ENCODE measurements at places on chromosomes 13 and 19.

DNA sequence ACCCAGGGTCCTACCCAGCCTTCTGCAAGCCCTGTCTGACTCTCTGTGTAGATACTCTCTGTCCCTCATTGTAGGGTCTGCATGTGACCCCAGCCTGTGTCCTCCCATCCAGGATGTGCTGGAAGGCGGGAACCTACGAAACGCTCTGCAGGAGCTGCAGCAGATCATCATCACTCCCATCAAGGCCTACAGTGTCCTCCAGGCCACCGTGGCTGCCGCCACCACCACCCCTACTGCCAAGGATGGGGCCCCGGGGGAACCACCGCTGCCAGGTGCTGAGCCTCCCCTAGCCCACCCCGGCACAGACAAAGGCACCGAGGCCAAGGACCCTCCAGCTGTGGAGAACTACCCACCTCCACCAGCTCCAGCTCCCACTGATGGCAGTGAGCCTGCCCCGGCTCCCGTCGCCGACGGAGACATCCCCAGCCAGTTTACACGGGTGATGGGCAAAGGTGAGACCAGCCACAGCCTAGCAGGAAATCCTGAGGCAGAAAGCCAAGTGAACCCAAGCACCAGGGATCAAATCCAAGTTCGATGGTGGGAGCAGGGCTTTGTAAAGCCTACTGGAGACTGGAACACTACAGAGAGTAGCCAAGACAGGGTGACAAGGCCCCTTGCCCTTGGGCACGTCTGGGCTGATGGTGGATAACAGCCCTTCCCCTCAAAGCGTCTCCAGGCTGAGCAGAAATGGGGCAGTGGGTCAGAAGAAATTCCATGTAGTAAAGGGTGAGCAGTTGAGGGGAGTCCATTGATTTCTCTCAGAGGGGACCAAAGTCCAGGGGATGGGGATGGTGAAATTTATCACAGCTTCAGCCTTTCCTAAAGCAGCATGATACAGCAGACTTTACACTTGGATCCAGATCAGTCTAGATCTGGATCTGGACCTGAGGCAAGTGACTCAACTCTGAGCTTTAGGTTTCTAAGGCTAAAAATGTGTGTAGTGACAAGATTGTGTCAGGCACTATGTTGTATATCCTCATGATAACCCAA lies 13.2 kb downstream of the PAF1 start:
- no peak for DNase-seq

GRCh38 chr13:31545616-31546015 lies 193.7 kb upstream of the RXFP2 start:
- no peak for DNase-seq

DNA sequence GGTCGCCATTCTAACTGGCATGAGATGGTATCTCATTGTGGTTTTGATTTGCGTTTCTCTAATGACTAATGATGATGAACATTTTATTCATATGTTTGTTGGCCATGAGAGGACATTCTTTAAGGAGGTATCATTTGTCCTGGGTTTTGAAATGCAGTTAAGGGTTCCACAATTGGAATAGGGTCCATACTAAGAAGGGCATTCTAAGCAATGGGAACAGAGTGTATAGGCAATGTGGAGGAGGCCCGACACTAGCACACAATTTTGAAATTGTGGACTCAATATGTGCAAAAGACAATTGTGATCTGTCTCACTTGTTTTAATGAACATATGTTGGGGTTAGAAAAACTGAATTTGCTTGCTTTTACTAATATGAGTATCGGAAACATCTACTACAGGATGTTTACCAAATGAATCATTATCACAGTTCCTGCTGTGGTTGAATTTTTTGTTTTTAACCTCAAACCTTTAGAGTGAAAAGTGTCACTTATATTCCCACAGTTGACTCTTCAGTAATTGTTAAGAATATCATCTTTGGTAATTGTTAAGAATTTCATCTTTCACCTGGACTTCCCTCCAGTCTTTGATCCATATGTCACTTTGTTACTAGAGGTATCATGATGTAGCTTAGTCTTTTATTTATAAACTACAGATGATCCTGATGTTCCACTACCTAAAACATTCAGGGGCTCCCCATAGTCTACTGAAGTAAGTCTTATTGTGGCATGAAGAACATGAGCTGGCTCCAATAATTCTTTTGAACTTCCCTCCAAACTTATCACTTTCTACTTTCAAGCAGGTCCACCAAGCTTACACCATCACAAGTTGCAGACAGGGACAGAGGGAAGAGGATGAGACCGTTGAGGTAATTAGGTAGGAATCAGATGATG lies 109.7 kb upstream of the KLF12 start:
- DNase-seq: peak; percentile 76

- DNase-seq: no peak
These were observed 1.3 kb upstream of the CNOT3 start for GRCh38 chr19:54136086-54136863.

All from CD4-positive, alpha-beta T cell treated with Interleukin-4 for 4 hours (primary cell).